AG04450 (cell line): ENCODE measurements at places on chromosomes 3 and 15. TPM values are rescaled to one million over a fixed set of nuclear protein-coding genes. Genes with fewer than 3 reads are reported as not detected.

Gene ARL8B
- polyA plus RNA-seq: 47.0 and 53.6 TPM in 2 replicates

Gene ARNT2
- 36.8 and 42.8 TPM in 2 replicates for polyA plus RNA-seq

DNA sequence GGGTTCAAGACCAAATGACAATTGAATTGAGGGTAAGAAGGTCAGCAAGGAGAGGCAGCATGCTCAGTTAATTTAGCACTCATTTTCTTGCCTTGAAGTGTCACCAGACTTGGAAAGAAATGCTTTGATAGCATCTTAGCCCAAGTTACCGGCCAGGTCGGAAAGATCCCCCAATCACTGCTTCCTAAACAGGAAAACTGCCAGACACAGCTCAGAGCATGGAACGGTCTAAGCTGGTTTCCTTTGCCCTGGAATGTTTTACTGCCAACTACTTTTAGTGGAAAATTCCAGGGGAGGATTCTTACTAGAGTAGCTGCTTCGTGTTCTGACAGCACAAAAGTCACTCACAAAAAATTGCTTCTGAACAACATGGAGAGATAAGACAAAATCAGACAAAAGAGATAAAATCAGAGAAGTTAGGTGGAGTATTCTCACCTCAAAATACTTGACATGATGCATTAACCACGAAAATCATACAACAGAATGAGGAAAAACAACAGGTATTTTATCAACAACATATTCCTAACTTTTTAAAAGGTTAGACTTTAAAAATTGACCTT is 65.5 kb downstream of the CCR4 start:
- DNase-seq: no peak

Gene GAP43
- 1.2 and 1.3 TPM in 2 replicates for polyA plus RNA-seq

- no peak for DNase-seq
Measured at GRCh38 chr3:102105193-102105592, 255.9 kb downstream of the NFKBIZ start.

DNA sequence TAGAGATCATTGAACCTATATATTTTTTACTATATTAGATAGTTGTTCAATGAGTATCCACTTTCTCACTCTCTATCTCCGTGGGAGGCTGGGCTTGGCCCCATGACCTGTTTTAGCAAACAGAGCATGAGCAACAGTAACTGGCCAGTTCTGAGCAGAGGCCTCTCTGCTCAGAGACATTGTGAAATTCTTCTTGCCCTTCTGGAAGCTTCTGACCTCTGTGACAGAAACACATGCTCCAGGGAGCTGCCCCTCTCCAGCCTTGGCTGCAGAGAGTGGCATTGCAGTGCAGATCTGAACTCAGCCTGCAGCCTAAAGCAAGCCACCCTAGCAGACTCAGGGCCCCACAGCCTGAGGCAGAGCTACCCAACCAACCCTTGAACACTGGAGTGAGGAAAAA is 20.5 kb downstream of the FAM240A start:
- DNase-seq: no peak

DNA sequence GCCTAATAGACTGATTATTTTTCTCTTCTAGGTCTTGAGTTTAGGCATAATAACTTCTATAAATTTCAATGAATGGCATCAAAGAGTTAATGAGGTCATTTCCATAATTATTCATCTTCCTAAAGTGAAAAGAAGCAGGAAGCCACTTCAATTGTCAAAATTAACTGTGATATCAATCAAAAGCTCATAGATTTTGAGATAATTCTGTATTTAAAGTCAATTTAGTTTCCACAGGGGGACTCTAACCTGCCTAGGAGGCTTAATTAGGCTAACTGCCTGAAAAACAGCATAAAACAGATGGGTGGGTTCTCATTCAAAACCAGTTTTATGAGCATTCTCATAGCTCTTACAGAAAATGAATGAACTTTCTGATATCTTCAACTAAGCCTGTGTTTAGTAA is 177.8 kb downstream of the OTOL1 start:
- DNase-seq: no peak

Gene C15orf62
- 0.05 TPM in 2 replicates for polyA plus RNA-seq

- DNase-seq: no peak
Measured at GRCh38 chr3:188299708-188300107, 145.8 kb downstream of the LPP start.

GRCh38 chr3:187567661-187568121 is 102.5 kb downstream of the SST start:
- DNase-seq: peak; percentile 23

Gene CEMIP
- polyA plus RNA-seq: 221 and 231 TPM in 2 replicates

DNA sequence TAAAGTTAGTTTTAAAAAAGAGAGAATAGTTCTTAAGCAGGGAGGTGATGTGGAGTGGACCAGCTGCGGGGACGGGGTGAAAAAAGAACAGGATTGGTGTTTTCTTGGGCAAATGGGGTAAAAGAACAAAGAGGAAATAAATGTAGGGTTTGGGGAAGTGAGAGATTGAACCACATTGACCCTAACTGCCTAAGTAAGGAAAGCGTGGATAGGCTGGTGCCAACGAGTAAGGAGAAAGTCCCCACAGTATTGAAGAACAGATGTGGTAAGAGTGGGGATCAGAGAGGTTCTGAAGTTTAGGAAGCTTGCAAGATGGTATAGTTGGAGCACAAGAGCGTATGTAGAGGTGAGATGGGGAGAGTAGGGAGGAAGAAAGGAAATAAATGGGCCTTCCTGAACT is 17.0 kb downstream of the IREB2 start:
- no peak for DNase-seq

DNA sequence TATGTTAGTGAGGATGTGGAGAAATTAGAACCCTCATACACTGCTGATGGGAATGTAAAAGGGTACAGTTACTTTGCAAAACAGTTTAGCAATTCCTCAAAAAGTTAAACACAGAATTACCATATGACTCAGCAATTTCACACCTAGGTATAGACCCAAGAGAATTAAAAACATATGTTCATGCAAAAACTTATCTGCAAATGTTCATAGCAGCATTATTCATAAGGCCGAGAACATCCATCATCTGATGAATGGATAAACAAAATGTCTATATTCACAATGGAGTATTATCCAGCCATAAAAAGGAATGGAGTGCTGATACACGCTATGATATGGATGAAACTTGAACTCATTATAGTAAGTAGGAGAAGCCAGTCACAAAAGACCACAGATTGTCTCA is 10.3 kb downstream of the SEC13 start:
- peak; percentile 61 for DNase-seq

GRCh38 chr3:88882121-88882520 is 225.3 kb upstream of the EPHA3 start:
- DNase-seq: no peak

Gene TLR9
- polyA plus RNA-seq: 0.02 and 0.05 TPM in 2 replicates

DNA sequence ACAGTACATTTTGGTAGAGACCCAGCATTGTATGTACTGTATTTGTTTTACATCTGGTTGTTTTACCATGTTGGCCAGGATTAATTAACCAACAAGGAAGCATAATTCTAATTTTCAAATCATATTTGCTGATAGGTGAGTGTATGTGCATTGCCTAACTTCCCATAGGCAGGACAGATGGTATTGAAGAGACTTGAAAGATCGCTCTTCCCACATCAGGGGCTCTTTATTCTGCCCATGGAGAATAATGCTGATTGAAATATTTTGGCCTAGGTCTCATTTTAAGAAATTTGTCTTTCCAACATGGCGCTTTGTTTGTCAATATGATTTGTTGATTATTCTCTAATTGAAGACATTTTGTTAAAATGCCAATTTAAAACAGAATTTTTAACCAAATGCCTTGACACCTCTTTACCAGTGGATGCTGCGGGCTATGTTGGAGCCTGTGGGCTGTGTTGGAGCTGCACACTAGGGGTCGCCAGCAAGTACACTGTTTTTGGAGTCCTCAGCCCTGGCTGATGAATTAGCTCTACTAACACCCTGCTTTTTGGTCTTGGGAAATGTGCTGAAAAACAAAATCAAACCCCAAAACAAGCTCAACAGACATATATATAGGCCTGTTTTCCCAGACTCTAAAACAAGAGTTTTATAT is 5.3 kb downstream of the P2RY12 start:
- DNase-seq: no peak

GRCh38 chr3:97705764-97706163 is 58.8 kb upstream of the ARL6 start:
- DNase-seq: no peak

Gene CHRD
- 0.11 and 0.12 TPM in 2 replicates for polyA plus RNA-seq

GRCh38 chr3:31404871-31405270 is 127.9 kb upstream of the STT3B start:
- no peak for DNase-seq

Gene SPTSSB
- polyA plus RNA-seq: not detected in 2 replicates

DNA sequence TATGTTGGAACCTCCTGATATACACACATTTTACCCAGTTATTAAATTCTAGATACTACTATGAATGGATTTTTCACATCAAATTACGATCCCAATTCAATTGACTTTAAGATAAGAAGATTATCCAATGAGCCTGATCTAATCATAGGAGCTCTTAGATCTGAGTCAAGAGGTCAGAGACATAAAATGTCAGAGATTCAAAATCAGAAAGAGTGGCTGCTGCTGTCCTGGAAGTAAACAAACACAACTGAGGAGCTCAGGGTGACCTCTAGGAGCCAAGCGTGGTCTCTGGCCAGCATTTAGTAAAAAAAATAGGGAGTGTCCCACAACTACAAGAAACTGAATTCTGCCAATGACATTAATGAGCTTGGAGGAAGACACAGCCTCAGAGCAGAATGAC is 557.1 kb upstream of the CBLB start:
- DNase-seq: no peak

DNA sequence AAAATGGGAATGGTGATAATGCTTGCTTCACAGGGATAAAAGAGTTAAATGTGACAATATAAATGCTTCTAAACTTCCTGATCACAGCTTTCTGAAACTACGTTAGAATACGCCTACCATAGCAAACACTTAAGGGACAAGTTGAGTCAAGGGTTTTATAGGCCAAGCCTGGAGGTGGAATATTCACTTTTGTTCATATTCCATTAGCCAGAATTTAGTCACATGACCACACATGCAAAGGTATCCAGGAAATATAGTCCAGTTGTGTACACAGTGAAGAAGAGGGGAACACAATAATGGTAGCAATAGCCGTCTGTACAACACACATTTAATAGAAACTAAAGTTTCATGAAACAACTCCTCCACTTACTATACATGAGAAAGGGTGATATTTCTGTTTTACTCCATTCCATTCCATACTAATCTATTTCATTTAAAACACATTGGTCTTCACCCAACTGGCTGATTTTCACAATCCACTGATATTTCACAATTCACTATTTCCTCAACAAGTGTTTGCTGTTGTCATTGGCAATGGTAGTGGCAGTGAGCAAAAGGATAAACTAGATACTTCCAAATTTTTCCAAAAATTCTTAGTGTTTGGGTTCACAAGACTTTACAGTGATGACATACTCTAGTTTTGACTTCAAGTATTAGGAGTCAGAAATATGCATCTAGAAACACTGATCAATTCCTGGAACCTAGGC is 270.9 kb downstream of the ERC2 start:
- DNase-seq: no peak

DNA sequence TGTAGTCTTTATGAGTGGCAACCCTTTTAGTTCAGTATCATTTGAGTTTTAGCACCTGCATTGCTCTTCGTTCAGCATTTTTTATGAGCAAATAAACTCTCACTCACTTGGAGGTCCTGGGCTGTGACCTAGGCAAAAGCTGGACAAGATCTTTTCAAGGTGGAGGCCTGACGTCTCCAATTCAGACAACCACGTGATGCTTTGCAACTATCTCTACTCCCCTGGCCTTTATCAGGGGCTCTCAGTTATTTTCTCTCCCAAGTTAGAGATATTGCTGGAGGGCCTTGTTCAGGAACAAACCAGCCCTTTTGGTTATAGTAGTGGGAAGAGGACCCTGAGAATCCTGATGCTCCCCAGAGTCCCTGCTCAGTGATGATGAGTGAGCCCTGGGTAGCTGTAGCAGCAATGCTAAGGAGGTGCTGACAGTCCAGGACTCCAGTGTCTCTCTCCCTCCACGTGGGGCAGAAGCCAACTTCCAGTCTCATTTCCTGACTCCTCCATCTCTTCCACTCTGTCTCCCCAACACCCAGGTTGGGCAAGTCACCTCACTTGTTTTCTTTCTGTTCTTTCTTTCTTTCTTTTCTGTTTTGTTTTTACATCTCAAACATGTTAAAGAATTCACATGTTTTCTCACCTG is 30.4 kb downstream of the HAPLN3 start:
- no peak for DNase-seq

GRCh38 chr3:123344175-123344906 is 104.5 kb downstream of the ADCY5 start:
- DNase-seq: no peak

Gene HHATL
- not detected in 2 replicates for polyA plus RNA-seq

- DNase-seq: no peak
Measured at GRCh38 chr15:33934396-33934795, 33.9 kb upstream of the CHRM5 start.

DNA sequence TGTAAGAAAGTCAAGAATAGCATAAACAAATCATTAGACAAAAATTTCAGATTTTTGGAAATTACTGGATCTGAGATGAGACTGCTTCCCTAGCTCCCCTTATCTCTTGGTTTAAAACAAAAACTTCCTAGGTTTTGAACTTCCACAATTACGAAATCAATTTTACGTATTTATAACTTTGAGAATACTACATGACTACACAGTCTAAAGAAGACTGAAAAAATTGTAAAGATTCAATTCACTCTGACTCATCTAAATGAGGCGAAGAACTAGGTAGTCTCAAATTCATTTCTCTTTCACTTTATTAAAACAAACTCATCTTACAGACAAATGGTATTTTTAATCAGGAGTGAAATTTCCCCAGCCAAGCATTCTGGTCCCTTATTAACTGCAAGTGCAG is 10.3 kb downstream of the CCDC54 start:
- DNase-seq: no peak

GRCh38 chr3:171183042-171183441 is 156.5 kb upstream of the SLC2A2 start:
- no peak for DNase-seq

GRCh38 chr3:31543375-31543774 is 10.7 kb downstream of the STT3B start:
- no peak for DNase-seq

DNA sequence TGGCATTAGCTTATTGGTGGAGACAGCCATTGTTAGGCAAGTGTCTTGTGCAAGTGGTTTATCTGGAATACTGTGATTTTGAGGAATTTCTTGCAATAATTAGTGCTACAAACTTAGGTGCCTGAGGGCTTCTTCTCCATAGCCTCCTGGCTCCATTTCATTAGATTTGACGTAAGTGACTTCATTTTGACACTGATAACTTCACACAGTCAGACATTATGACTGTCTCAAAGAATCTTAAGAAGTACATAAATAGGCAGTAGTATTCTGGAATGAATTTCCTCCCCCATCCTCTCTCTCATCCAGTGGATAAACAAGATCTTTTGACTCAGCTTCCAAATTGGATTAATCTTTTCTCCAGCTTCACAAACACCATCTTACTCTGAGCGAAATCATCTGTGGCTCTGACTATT is 19.0 kb downstream of the ARL14 start:
- no peak for DNase-seq

DNA sequence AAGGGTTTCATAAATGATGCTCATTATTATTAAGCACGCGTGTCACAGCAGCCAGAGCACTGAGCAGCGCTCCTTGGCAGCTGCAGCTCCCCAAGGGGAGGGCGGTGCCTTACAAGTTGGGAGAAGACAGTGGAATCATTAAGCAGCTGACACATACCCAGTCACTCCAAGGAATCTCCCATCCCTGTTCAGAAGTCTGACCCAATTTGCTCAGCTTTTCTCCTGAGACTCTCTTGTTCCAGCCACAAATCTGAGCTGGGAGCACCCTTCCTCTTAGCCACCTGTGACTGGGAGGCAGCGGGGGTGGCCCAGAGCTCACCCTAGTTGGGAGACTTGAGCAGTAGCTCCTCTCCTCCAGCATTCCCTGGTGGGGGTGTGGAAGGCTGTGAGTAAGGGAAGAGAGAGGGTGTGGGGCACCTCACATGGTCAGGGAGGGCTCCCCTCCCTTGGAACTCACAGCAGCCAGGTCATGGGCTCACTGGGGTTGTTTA is 64.3 kb downstream of the DUT start:
- DNase-seq: no peak
